ENCODE measurements at places on chromosomes 11 and 22.
A peak's percentile ranks its signal among the peaks of the same experiment; 100 is the strongest.

GRCh38 chr11:72975778-72976521, 161.7 kb downstream of the ATG16L2 start:
- DNase-seq = peak; percentile 93

DNA sequence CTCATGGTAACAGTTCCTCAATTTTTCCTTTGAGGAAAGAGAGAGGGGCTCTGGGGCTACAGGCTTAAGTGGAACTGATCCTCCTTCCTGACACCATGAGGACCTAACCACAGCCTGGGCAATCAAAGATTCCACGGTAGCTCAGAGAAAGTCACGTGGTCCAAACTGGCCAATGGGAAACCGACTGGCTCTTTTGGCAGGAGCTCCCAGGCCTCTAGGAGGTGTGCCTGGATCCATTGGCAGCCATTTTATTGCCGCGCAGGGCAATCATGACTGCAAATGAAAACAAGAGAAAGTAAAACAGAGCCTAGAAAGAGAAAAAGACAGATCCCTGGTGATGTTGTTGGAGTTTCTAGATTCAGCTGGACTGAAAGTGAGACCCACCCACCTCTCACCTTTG, 27.3 kb upstream of the ASPHD2 start:
- DNase-seq = no peak

GRCh38 chr11:71843858-71844257, 10.9 kb downstream of the DEFB108B start:
- DNase-seq = no peak

DNA sequence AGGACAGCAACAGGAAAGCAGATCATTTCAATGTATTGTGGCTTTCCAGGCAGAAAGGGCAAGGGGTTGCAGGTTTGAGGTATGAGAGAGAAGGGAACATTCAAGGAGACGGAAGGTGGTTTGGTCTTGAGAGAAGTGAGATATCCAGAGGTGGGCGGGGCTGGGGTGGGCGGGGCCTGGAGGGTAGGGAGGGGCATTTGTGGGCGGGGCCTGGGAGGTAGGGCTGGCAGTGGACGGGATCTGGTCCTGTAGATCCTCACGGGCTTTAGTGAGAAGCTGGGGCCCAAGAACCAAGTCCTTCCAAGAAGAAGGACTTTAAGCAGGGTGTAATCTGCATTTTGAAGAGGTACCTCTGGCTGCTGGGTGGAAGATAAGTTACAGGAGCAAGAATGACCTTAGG, 199.2 kb downstream of the MN1 start:
- DNase-seq = no peak

DNA sequence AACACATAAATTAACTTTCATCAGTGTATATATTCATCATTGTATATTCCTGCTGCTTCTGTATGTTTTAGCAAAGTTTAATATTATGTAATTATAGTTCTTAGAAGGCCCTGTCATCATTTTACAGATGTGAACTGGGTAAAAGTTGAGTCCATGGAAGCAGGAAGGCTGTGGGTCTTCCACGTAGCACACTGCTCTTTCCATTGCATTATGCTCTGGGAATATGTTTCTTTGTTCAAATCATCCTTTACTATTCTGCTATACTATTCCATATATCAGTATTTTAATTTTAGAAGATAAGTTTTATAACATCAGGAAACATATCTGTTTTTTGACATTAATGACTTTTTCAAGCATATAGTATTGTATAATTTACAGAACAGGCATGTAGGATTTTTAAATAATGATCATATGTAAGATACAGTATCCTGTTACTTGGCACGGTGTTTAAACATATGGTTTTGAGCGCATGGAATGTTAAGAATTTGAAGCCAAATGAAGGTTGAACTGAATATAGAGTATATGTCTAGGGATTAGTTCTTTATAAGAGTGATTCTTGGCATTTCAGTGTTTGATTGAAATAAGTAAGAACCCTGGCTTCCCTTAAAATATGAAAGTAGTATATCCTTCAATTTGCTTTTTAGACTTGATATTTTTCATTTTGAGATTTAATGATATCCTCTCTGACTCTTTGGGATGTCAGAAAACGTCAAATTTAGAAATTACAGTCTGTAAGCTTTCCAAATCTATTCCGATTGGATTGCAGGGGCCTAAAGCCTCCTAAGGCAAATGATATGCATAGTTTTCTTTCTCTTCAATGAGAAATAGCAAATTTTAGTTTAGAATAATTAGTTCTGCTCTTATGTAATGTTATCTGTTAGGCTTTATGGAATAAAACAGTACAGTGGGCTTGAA, 8.6 kb downstream of the CCDC81 start:
- DNase-seq = peak; percentile 58

GRCh38 chr11:45374130-45374529, 88.0 kb upstream of the SYT13 start:
- DNase-seq = no peak

DNA sequence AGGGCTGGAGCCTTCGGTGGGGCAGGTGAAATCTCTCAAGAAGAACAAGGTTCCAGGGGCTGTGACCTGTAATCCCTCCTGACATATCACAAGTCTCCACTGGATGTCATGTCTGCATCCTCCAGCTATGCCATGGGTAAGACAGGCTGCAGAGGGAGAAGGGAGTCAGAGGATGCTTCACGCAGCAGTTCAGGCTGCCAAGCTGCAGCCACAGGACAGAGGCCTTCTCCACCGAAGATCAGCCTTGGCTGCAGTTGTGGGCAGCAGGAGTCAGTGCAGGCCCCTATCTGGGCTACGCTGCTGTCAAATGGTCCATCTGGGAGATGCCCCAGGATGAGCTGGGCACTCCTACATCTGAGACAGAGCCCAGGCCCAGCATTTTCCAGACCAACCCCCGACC, 25.0 kb downstream of the DKK3 start:
- DNase-seq = no peak

DNA sequence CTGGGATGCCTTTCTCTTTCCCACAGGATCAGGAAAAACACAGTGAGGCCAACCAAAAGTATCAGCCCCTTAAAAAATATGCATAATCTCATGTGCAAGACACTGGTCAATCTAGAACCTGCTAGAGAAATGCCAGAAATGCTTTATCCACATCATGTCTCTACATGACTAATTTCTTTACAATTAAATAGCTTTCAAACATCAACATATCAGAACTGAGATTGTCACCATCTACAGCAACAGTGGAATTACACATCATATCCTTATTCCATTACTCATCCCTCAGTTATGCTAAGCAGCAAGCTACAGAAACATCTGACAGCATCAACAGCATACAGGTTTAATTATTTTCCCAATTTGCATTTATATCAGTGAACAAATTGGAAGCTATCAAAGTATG, 78.8 kb downstream of the DDIAS start:
- DNase-seq = peak; percentile 89

- no peak for DNase-seq
Measured at GRCh38 chr11:6694229-6694535, 11.0 kb upstream of the MRPL17 start.

GRCh38 chr11:109036011-109036410, 371.1 kb downstream of the DDX10 start:
- DNase-seq = peak; percentile 11

DNA sequence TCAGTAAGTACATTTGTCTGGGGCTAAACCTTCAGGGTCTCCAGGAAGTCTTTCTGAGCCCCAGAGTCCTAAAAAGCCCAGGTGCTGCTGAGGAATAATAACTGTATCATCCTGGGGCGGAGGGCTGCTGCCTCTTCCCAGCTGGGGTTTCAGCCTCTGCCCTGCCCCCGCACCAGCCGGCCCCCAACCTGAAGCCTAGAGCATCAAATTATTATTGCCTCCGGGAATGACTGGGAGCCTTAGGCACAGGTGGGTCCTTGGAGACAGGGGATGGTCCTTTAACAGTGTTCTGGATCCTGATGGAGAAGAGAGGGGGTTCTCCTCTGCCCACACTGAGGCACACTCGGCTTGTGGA, 64.4 kb downstream of the BCR start:
- DNase-seq = no peak

DNA sequence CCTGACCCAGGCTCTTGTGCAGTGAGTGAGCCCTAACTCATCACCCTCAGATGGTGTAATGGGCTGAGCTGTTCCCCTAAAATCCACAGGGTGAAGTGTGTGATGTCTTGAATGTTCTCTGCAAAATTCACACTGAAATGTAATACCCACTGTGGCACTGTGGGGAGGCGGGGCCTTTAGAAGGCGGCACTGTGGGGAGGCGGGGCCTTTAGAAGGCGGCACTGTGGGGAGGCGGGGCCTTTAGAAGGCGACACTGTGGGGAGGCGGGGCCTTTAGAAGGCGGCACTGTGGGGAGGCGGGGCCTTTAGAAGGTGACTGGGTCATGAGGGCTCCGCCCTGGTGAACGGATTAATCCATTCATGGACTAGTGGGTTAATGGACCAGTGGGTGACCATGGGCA, 33.0 kb downstream of the CHID1 start:
- DNase-seq = no peak

DNA sequence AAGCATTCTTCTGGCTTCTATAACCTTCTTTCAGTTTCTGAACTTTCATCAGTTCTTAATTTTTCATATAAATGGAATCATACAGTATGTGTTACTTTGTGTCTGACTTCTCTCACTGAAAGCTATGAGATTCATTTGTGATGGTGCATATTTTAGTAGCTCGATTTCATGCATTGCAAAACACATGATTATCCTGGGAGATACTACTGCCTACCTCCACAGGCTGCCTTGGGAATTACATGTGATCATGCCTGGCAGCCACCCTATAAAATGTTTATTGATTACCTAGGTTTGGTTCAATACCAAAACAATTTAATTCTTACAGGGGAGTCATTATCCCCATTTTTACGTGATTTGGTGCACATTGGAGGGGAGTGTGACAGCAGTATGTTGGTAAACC, 34.1 kb upstream of the PAK1 start:
- DNase-seq = no peak

- DNase-seq = no peak
Measured at GRCh38 chr22:24504956-24505736, 10.0 kb downstream of the UPB1 start.

DNA sequence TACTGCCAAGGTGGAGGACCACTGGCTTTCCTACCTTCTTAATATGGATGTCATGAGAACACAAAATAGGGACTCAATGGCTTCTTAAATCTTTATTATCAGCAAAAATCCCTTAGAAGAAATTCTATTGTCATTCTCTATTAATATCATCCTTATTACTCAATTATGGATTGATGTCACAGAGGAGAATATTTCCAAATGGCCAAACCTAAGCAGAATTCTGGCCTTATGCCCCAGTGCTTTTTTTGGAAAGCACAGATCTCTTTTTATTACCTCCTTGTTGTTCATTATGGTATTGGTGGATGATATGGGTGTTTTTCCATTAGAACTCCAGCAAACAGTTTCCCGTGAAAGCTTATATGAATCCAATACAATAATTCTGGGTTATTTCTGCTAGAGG, 9.9 kb downstream of the CRTAM start:
- DNase-seq = no peak

GRCh38 chr11:46047520-46047919, 73.7 kb downstream of the PHF21A start:
- no peak for DNase-seq

DNA sequence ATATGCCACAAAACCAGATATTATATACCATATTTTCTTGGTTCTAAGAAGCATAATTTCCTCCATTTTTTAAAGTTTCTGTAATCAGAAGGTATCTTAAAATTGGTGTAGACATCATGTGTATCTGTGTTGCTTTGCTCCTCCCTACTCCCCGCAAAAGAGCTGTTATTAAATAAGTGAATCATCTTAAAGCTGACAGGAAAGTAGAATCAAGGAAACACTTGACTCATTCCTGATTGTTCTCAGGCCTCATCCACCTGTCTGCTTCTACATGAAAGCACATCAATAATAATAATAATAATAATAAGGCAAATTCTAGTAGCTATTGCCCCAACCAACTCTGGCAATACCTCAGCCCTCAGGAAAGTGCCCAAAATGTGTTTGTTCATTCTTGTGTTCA, 26.2 kb upstream of the GUCY1A2 start:
- DNase-seq = no peak

- DNase-seq = no peak
Measured at GRCh38 chr11:104776501-104777170, 121.6 kb downstream of the CASP12 start.

DNA sequence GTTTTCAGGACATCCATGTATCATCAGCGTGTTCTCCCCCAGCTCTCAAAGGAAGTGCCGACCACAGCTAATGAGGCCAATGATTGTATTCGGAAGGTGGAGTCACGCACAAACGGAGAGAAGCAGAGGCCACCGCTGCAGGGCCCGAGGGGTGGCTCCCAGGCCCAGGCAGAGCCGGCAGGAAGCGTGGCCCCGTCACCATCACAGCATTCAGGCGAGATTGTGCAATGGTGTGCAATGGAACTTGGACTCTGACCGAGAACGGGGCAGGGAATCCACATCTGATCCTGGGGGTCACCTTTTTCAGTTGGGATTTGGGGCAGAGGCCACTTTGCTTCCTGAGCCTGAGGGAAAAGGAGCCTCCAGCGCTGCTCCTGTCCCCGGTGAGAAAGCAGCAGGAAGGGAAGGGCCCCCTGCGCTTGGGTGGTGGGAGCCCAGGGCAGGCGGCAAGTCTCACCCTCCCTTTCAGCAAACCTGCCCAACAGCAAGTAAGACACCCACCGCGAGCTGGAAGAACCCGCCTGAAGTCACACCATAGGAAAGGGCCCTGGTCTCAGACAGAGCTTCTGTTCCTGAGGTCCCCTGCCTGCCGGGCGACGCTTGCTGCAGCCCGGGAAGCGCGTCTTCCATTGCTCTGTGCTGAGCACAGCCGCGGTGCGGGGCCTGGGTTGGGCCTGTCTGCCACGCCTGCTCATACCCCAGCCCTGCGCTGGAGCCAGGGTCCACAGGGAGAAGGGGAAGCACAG, 1430.7 kb downstream of the BRD1 start:
- no peak for DNase-seq

GRCh38 chr11:69239641-69240040, 54.3 kb upstream of the MYEOV start:
- DNase-seq = no peak

GRCh38 chr11:67442504-67443404, 522 bp downstream of the CORO1B start:
- no peak for DNase-seq

GRCh38 chr11:68338051-68338780, 25.8 kb downstream of the LRP5 start:
- peak; percentile 33 for DNase-seq

DNA sequence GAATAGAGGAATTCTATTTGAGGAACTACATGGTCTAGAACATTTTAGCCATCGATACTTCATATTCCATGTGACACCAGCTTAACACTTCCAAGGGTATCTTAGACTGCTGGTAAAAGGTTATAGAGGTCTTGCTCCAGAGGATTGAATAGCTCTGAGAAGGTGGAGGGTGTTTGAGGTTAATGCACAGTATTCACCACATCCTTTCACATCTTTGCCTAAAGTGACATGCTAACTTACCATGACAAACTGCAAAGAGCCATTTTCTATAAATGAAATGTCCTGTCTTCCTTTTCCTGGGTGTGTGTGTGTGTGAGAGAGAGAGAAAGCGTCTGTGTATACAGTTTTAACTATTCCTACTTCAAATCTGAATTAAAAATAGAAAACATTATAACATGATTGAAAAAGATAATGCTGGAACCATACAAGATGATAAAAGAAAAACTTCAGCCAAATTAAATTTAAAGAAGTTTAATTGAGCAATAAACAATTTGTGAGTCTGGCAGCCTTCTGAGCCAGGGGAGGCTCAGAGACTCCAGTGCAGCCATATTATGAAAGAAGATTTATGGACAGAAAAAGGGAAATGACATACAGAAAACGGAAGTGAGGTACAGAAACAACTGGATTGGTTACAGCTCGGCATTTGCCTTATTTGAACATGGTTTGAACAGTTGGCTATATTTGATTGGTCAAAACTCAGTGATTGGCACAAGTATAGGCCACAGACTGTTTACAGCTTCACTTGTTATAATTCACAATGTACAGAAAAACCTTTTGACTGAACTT, 320.9 kb upstream of the CCDC179 start:
- no peak for DNase-seq

- DNase-seq = no peak
Measured at GRCh38 chr22:35852076-35852475, 134.4 kb downstream of the APOL5 start.

All from fibroblast of skin of right quadriceps (primary cell).